Esophagus squamous epithelium (tissue), 5 donors: ENCODE measurements at places on chromosomes 13 and 19. TPM values are rescaled to one million over a fixed set of nuclear protein-coding genes. Genes with fewer than 3 reads are reported as not detected.
A peak's percentile ranks its signal among the peaks of the same experiment; 100 is the strongest.

CYP4F3 gene
- 53.0 TPM for total RNA-seq

OR10H1 gene
- total RNA-seq, result not detected

TUBA3C gene
- not detected for total RNA-seq

MBD3L5 gene
- total RNA-seq, result not detected

PLIN5 gene
- 12.9 TPM for total RNA-seq

ANKRD27 gene
- total RNA-seq, result 22.8 TPM

ZNF17 gene
- 5.3 TPM for total RNA-seq

CLEC17A gene
- not detected for total RNA-seq

SPIB gene
- total RNA-seq, result not detected

GRCh38 chr13:23159205-23159759, 21.5 kb upstream of the SGCG start:
- H3K4me1 ChIP-seq, result peaks cover 8% of the 10 kb centered on the region
- DNase-seq, result no peak
- no peaks in the 10 kb centered on the region for H3K36me3 ChIP-seq
- no peaks in the 10 kb centered on the region for H3K27me3 ChIP-seq
- peak overlapping the region; percentile 46 for H3K4me3 ChIP-seq

DNA sequence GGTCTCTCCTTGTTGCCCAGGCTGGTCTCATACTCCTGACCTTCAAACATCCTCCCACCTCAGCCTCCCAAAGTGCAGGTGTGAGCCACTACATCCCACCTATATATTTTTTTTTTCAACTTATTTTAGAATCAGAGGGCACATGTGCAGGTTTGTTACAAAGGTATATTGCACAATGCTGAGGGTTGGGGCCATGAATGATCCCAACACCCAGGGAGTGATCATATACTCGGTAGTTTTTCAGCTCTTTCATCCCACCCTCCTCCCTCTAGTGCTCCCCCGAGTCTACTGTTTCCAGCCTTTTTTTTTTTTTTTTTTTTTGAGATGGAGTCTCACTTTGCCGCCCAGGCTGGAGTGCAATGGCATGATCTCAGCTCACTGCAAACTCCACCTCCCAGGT, 38.4 kb upstream of the ADGRE1 start:
- H3K27ac ChIP-seq, result no peak overlapping the region
- H3K4me3 ChIP-seq, result no peak overlapping the region
- no peak for DNase-seq
- H3K27me3 ChIP-seq, result no peaks in the 10 kb centered on the region

DNA sequence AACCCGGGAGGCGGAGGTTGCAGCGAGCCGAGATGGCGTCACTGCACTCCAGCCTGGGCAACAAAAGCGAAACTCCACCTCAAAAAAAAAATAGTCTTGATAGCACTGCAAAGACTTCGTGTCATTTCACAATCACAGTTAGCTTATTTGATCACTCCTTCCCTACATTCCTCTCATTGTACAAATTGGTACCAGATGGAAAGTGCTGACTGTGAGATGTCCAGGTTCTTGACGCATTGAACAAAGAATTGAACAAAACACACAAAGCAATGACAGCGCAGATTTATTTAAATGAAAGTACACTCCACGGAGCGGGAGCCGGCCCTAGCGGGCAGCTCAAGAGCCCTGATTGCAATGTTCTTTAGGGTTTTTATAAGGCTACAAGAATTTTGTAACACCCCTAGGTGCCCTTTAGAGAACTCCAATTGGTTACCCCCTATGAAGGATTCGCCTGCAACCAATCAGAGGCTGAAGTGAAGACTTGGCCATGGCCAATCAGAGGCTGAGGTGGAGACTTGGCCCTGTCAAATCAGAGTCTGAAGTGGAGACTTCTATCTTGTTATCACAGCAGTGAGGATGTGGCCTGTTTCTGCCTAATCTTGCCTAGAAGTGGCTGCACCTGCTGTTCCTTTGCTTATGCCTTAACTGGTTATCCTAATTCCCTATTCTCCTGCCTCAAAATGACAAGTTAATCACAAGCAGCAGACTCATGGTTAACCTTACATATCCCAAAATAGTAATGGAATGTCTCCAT, 16.7 kb downstream of the ZNF556 start:
- no peaks in the 10 kb centered on the region for H3K36me3 ChIP-seq
- no peak for DNase-seq

DNA sequence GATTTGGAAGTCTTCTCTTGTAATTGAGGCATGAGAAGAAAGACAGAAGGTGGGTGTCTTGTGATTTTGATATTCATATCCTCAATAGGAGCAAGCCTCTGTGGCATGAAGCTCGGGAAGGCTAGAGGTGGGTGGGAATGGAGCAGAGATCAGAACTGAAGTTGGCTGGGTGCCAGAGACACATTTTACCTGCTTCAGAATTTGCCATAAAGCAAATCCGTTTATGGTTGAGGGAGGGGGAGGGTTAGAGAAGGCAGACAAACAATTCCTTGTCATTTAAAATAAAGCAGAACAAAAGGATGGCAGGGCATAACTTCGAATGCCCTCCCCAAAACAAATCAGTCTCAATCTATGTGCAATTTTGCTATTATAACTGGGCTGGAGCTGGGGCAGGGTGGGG, 305.9 kb downstream of the KLF5 start:
- H3K4me3 ChIP-seq, result no peak overlapping the region
- no peaks in the 10 kb centered on the region for H3K36me3 ChIP-seq

GRCh38 chr13:110233181-110233950, 73.6 kb downstream of the COL4A1 start:
- peaks cover 46% of the 10 kb centered on the region for H3K4me1 ChIP-seq
- no peaks in the 10 kb centered on the region for H3K27me3 ChIP-seq
- H3K27ac ChIP-seq, result peak overlapping the region; percentile 39

- no peaks in the 10 kb centered on the region for H3K27me3 ChIP-seq
- no peak overlapping the region for H3K4me3 ChIP-seq
- DNase-seq, result no peak
- no peaks in the 10 kb centered on the region for H3K36me3 ChIP-seq
These were observed 70.0 kb downstream of the CHST8 start for GRCh38 chr19:33691736-33692135.

GRCh38 chr19:30679153-30679702, 307.0 kb downstream of the ZNF536 start:
- H3K4me3 ChIP-seq, result no peak overlapping the region
- H3K27me3 ChIP-seq, result no peaks in the 10 kb centered on the region
- no peaks in the 10 kb centered on the region for H3K36me3 ChIP-seq
- no peak overlapping the region for H3K27ac ChIP-seq

- H3K4me3 ChIP-seq, result no peak overlapping the region
- H3K4me1 ChIP-seq, result peaks cover 6% of the 10 kb centered on the region
- no peaks in the 10 kb centered on the region for H3K27me3 ChIP-seq
- no peaks in the 10 kb centered on the region for H3K36me3 ChIP-seq
These were observed 38.8 kb upstream of the ALOX5AP start for GRCh38 chr13:30696278-30697176.

- no peak overlapping the region for H3K4me3 ChIP-seq
- H3K27ac ChIP-seq, result no peak overlapping the region
- no peak for DNase-seq
- no peaks in the 10 kb centered on the region for H3K4me1 ChIP-seq
These were observed 33.7 kb upstream of the ZNF724 start for GRCh38 chr19:23283925-23284324.

- no peak for DNase-seq
- H3K36me3 ChIP-seq, result no peaks in the 10 kb centered on the region
These were observed 995.9 kb downstream of the UQCRFS1 start for GRCh38 chr19:28217022-28217421.

DNA sequence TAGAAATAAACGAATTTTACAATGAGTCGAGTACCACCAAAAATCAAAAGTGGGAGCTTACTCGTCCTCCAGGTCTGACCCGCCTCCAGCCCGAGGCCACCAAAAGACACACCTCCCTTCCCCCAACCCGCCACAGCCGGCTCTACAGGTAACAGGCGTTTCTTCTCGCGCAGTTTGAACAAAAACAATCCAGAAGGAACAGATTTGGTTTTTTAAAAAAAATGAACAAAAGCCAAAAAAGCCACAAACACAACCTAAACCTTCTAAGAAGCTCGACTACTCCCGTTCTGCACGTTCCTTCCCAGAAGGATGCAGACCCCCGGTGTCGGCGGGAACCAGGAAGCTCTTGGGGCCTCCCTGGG, 671 bp downstream of the ZDHHC20 start:
- H3K4me1 ChIP-seq, result peaks cover 28% of the 10 kb centered on the region
- H3K27me3 ChIP-seq, result no peaks in the 10 kb centered on the region
- no peak for DNase-seq
- no peaks in the 10 kb centered on the region for H3K36me3 ChIP-seq
- peak overlapping the region; percentile 82 for H3K4me3 ChIP-seq

- H3K27ac ChIP-seq, result no peak overlapping the region
- no peaks in the 10 kb centered on the region for H3K4me1 ChIP-seq
- no peak overlapping the region for H3K4me3 ChIP-seq
- peaks cover 7% of the 10 kb centered on the region for H3K27me3 ChIP-seq
- H3K36me3 ChIP-seq, result no peaks in the 10 kb centered on the region
These were observed 44.4 kb downstream of the SOX1 start for GRCh38 chr13:112111239-112111857.
